ENCODE measurements at places on chromosomes 6 and 20.

DNA sequence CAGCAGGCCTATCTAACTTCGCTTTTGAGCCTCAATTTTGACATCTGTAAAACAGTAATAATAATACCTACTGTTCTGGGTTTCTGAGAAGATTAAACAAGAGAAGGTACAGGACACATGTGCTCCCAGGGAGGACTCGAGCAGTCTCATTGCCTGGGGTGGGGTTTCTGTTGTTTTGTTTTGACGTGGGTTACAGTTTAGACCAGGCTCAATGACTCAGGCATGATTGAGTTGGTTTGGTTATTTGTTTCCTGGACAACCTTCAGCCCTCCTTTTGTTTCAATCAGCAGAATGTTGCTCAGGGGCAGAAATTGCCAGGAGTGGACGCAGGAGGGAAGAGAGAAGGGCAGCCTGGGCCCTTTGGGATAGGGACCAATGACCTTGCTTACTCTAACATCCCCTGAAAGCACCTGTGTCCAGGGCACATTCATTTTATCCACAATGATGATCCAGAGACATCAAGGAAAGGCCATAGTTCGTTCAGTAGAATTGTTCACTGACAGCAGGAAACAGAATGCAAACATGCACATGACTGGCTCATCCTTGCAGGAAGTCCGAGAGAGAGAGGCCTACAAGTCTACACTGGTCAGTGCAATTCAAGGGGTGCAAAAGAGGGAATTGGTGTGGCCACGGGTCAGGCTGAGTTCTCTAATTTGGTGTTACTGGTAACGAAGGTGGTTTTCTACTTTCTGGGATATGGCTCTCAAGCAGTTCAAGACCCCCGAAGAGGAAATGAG lies 74.5 kb upstream of the MRPS10 start:
- DNase-seq, result no peak

DNA sequence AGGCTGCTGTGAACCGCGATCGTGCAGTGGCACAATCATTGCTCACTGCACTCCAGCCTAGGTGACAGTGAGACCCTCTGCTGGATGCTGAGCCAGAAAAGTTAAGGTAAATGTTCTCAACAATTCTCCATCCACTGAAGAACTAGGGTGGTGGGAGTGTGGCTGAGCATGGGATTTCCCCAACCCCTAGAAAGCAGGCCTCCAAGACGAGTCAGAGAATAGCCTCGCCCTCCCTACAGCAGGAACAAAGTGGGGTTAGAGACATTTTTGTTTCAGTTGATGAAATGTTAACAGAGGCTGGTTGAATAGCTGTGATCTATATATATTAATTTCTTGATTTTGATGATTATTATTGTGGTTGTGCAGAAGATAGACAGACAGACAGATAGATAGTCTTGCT lies 6.1 kb upstream of the ALDH8A1 start:
- DNase-seq, result no peak

- peak; percentile 53 for DNase-seq
Measured at GRCh38 chr6:33276864-33277662, at the start of gene B3GALT4. Gene B3GALT4, plus strand, starts transcription at chr6:33277123. Its CDS starts 297 bp downstream, at chr6:33277420.

DNA sequence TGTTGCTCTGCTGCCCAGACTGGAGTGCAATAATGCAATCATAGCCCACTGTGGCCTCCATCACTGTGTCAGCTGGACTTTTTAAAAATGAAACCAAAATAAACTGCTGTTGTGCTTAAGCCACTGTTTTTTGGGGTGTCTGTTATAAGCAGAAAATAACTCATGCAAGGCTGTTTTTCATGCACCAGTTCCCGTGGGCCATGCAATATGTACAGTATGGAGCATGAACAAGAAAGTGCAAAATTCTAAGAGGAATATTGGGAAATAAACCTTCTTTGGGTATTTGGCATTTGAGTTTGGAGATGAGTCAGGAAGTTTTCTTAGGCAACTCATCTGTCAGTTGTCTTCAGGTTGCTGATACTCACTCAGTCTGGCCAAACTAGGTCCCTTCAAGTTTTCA lies 14.9 kb upstream of the ZFAND3 start:
- no peak for DNase-seq

- no peak for DNase-seq
Measured at GRCh38 chr6:50112981-50113857, 63.5 kb upstream of the DEFB112 start.

- no peak for DNase-seq
Measured at GRCh38 chr20:56458206-56458821, 10.1 kb upstream of the RTF2 start.

DNA sequence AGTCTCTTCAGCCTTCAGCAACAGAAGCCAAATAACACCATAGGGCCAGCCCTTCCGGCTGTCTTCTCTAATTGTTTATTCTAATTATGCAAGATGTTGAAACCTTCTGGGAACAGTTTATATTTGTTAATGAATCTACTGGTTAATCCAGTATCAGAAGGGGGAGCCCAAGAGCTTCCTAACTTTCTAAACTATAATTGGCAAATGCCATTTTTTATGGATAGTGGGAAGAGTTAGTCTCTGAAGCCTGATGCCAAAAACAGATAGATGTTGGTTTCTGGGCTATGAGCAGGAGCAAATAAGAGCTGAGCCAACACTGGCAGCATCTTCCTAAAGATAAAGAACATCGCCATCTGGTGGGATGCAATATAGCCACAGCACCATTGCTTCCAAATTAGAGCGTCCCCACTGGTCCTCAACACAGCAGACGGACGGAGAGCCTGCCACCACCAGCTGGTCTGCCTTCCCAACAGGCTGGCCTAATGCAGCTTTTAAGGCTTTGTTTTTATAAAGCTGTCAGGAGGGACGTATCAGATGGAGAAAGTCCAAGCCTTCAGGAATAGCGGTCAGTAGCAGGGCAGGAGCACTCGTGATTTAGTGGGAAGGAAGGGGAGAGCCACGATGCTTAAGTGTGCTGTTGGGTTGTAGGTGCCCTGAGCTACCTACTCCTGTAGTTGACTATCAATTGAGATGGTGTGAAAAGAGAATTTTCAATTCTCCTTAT lies 118.8 kb downstream of the RALGAPA2 start:
- DNase-seq, result no peak

GRCh38 chr6:147802459-147802858 lies 294.0 kb downstream of the SAMD5 start:
- DNase-seq, result no peak

DNA sequence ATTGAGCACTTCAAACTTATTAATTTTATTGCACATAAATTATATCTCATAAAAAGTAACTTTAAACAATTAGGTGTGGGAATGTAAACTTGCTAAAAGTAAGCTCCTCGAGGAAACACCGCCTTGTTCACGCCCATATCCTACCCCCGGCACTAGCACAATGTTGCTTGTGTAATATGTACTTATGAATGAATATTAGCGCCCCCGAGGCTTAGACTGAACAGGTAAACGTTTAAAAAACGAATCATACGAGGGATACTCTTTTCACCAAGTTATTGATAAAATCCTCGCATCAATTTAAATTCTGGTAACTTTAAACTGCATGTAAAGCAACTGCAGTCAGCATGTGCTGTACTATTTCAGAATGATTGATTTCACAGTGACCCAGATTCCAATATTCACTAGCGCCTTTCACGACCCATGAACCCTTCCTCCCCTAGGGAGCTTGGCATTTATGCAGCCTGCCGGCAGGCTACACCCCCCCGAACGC lies 637 bp downstream of the TFB1M start:
- DNase-seq, result no peak

- DNase-seq, result no peak
Measured at GRCh38 chr6:43669050-43669921, 18.3 kb downstream of the MRPS18A start.

- DNase-seq, result no peak
Measured at GRCh38 chr6:41596096-41596685, 42.1 kb upstream of the MDFI start.

DNA sequence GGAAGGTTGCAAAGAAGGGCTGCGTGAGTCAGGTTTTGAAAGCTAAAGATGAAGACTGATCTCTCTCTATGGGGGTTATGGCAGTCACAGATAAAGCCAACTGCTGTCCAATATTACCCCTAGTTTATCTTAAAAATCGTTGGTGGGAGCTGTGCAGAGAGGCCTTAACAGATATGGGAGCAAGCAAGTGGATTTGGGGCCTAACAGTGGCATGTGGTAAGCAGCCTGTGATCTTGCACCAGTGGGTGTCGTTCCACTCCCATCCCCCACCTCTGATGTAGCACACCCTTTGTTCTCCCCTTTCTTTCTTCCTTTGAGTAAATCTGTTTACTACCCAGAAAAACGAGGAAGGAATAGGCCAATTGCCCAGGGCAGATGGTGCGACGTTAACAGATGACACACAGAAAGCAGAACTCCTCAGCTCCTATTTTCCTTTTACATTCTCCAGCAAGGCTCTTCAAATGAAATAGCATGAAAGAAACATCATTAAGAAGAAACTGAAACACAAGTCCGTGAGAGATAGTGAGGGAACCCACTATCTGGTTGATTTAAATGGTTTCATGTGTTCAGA lies 274.1 kb upstream of the CITED2 start:
- no peak for DNase-seq

GRCh38 chr6:153942361-153942760 lies 96.7 kb upstream of the OPRM1 start:
- DNase-seq, result no peak

DNA sequence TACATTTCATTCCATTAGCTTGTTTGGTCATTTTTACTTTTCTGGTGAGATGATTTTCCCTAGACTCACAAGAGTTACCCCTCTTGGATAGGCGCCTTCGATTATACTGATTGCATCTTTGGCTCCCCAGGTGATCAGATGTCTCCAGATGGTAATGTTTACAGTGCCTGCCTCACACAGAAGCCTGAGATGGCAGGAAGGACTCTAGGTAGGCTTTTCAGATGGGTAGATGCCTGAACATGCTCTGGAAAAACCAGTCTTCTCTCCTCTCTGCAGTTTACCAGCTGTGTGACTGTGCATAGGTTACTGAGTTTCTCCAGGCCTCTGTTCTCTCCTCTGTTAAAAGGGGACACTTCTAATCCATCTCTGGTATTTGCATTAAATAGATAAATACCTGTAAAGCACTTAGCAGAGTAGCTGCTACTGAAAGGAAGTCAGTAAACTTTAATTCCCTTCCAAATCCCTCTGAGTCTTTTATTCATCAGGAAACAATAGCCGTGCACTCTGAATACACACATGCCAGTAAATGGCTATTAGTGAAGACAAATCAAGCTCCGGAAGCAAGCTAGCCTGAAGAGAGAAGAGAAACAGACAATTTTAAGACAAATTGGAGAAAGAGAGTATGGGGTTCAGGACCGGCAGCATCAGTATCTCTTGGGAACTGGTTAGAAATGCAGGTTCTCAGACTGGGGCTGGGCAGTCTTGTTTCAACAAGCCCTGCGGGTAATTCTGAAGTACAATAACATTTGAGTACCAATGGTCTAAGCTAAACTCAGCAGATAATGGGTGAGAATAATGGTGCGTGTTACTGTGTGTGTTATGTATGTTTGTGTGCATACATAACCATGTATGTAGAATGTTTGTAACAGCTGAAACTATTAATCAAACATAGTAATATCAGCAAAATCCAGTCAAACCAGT lies 139.4 kb downstream of the UST start:
- DNase-seq, result no peak

GRCh38 chr20:10323729-10324128 lies 105.1 kb downstream of the SNAP25 start:
- DNase-seq, result no peak

DNA sequence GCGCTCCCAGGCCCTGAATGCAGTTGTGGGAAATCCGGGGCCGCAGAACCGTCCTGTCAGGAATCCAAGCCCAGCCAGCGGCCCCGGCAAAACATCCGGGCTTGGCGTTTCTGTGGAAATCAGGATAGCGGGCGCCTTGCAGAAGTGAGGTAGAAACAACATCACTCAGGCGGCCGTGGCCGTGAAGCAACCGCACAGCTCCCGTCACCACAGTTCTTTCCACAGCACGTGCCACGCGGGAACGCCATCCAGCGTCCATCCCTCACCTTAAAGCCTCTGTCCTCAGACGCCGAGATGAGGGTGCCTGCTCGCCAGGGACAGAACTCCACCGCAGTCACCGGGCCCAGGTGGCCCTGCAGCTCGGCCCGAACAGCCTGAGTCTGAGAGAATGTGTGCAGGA lies 34.1 kb downstream of the WDR27 start:
- no peak for DNase-seq

- DNase-seq, result no peak
Measured at GRCh38 chr6:36110050-36110449, 20.3 kb upstream of the MAPK13 start.

DNA sequence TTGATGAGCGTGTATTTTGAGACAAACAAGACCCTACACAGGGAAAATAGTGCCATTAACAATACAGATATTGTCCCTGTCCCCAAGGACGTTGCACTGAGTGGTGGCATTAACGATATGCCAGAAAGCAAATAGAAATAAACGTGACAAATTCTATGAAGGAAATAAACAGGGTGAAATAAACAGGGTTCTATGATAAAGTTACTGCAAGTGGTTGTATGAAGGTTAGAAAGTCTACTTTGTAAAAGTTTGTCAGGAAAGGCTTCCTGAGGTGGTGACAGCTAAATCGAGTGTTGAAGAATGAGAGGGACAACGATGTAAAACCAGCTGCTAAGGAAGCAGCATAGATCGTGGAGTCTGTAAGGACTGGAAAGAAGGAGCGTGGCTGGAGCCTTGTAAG lies 380.2 kb downstream of the LAMA2 start:
- DNase-seq, result no peak

GRCh38 chr6:18161431-18161830 lies 6.2 kb downstream of the KDM1B start:
- DNase-seq, result no peak

- no peak for DNase-seq
Measured at GRCh38 chr6:141482796-141483597, 649.7 kb upstream of the GJE1 start.

DNA sequence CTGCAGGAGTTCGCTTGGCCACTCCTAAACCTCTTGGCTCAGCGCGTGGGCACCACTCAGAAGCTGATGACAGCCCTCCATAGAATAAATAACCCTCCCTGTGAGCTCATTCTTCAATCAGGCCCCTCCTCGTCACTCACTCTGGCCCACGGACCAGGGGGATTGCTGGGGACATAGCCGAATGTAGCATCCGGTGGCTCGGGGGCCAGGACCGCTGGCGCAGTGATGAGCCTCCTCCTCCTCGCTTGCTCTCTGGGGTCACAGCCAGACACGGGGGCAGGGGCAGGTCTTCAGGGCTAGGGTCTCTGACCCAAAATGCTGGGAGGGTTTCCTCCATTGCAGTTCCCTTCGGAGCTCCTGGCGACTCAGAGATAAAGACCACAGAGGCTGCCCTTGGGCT lies 79.9 kb downstream of the TFAP2C start:
- DNase-seq, result no peak

DNA sequence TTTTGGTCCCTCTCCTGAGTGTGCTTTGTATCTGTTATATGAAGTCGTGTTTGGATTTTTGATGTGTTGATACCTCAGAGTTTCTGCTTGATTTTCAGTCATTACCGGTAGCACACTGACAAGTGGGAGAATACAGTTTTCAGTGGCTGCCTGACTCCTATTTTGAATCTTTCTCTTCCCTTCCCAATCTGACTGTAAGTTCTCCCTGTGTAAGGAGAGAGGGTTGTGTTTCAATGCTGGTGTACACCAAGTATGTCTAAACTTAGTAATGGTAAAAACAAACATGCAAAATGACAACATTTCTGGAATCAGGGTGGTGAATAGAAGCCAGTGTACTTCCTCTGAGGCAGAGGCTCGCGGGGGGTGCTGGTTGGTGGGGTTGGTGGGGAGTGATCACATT lies 103.4 kb downstream of the HIVEP1 start:
- DNase-seq, result no peak

Data from activated CD4-positive, alpha-beta T cell treated with anti-CD3 and anti-CD28 coated beads, Interleukin-2, amount 50 U/mL, for 4 hours (primary cell).